ENCODE measurements at places on chromosomes 4 and X. TPM values are rescaled to one million over a fixed set of nuclear protein-coding genes. Genes with fewer than 3 reads are reported as not detected.

Gene SPRY1
- polyA plus RNA-seq: 18.3 TPM

Gene TBX22
- polyA plus RNA-seq: not detected

Gene PAGE2
- polyA plus RNA-seq: 0.15 TPM

Gene ANKRD37
- 12.0 TPM for polyA plus RNA-seq

Gene MAML3
- polyA plus RNA-seq: 1.6 TPM

Gene AMTN
- not detected for polyA plus RNA-seq

Gene BEX5
- 3.8 TPM for polyA plus RNA-seq

Gene GABRG1
- polyA plus RNA-seq: not detected

Gene FOXR2
- not detected for polyA plus RNA-seq

Gene RAB33A
- polyA plus RNA-seq: 6.7 TPM

Gene LCORL
- polyA plus RNA-seq: 2.6 TPM

Gene SYP
- polyA plus RNA-seq: 0.48 TPM

Gene MND1
- polyA plus RNA-seq: 10.9 TPM

Data from spleen (tissue), 13 donors.